Stimulated activated CD8-positive, alpha-beta memory T cell treated with anti-CD3 and anti-CD28 coated beads, Interleukin-2, amount 100 ng/mL, for 48 hours (primary cell): ENCODE measurements at places on chromosomes 12 and 14.

DNA sequence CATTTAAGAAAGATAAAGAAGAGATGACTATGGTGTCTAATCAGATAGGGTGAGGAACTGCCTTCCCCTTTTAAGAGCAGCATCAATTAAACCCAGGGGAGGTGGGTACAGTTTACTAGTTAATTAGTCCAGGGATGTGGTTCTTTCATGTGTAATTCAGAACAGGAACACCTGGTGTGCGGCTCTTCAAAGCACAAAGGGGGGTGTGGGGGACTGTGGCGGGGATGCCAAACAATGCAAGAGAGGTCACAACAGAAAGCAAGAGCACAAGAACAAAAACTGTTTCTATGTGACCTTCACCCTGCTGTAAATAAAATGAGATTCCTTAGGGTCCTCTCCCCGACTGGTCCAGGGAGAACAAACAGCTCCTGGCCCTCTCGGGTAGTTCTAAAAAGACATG, 183.9 kb upstream of the SOX5 start:
- DNase-seq: no peak

GRCh38 chr12:116062698-116063097, 214.8 kb downstream of the MED13L start:
- no peak for DNase-seq

- no peak for DNase-seq
Observed at GRCh38 chr14:34093883-34094282, 143.0 kb upstream of the EGLN3 start.

DNA sequence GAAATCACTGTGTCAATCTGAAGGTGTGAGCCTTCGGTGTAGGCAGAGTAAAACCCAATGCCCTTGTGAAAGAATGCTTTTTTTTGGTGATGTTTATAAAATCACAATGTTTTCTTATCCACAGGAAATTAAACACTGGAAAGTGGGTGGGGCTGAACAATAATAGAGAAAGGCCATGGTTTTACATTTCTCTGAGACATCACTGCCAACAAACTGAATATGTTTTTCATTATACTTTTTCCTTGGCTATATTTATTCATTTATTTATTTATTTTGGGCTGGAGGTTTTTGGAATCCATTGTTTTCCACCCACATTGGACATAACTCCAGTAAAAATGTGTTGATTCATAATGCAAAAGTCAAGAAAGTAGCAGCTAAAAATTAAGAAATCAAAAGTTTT, 16.9 kb downstream of the LRRK2 start:
- no peak for DNase-seq

DNA sequence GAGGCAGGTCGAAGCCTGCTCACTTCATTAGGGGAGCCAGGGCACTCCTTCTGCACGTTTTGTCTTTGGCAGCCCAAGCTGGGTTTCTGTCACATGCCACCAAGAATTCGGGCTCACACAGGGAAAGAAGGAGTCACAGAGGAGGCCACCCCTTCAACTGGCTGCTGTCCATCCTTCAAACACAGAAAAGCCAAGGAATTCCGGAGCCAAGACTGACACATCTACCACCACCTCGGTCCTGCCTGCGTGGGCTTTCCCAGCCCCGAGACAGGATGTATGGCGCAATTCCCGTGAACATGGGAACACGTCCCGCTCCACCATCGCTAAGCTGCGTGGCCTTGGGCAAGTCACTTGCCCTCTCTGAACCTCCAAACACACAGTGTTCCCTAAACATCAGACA, 70.4 kb downstream of the NCOR2 start:
- DNase-seq: no peak

DNA sequence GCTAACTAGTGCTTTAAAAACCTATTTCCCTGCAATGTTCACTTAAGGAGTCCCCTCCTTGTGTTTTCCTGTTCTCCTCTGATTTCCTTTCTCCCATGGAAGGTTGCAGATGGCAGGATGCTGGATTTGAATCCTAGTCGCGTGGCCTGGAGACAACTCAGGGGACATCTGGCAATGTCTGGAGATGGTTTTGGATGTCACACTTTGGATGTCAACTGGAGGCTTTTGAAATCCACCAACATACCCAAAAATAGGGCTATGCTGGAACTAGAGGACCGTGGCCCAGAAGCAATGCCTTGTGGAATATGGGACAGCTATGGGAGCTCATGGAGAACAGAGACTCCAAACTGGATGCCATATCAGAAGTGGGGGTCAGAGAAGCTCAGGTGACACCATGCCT, 95.8 kb upstream of the NOS1 start:
- DNase-seq: no peak

- no peak for DNase-seq
Observed at GRCh38 chr12:93468008-93468371, 676 bp downstream of the MRPL42 start.

GRCh38 chr14:95468448-95469133, 47.9 kb downstream of the SYNE3 start:
- no peak for DNase-seq

GRCh38 chr14:69077841-69078240, 75.1 kb downstream of the DCAF5 start:
- DNase-seq: no peak

GRCh38 chr14:100910888-100911664, 7.6 kb upstream of the RTL1 start:
- DNase-seq: no peak

GRCh38 chr12:30219047-30219446, 435.3 kb upstream of the TMTC1 start:
- no peak for DNase-seq

DNA sequence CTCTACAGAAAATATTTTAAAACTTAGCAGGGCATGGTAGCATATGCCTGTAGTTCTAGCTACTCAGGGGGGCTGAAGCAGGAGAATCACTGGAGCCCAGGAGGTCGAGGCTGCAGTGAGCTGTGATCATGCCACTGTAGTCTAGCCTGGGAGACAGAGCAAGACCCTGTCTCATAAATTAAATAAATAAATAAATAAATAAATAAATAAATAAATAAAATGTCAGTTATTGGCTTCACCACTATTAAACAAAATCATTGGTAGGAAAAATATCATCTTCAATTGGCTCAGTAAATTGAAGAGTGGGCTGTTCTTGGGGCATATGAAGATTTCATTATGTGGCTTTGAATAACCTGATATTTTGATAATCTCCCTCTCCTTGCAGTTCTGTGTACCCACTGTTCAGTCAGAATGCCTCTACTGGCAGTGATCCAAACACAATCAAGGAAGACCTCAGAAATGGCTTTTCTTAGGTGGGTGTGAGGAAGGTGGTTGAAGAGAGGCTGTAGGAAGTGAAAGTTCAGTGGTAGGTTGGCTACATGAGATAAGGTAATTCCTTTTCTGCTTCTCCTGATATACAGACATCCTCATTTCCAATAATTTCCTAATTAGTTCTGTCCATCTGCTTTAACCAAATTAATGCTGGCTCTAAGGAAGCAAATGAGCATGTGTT, 175.8 kb downstream of the MSRB3 start:
- no peak for DNase-seq

- DNase-seq: no peak
Observed at GRCh38 chr14:89953602-89954001, 928 bp downstream of the EFCAB11 start.

GRCh38 chr12:4858386-4858785, 51.3 kb upstream of the KCNA1 start:
- no peak for DNase-seq
